ENCODE measurements at places on chromosomes 7 and 10. TPM values are rescaled to one million over a fixed set of nuclear protein-coding genes. Genes with fewer than 3 reads are reported as not detected.
A peak's percentile ranks its signal among the peaks of the same experiment; 100 is the strongest.

DNA sequence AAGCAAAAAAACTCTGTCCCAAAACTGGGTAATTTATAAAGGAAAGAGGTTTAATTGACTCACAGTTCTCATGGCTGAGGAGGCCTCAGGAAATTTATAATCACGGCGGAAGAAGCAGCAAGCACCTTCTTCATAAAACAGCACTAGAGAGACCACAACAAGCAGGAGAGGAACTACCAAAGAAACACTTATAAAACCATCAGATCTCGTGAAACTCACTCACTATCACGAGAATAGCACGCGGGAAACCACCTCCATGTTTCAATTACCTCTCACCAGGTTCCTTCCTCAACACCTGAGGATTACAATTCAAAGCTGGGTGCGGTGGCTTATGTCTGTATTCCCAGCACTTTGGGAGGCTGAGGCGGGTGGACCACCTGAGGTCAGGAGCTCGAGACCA lies 48.5 kb downstream of the PDIA4 start:
- DNase-seq: no peak

GRCh38 chr7:51080216-51080615 lies 236.4 kb downstream of the COBL start:
- DNase-seq: no peak

C7orf57 gene
- 0.23 TPM for polyA plus RNA-seq

DNA sequence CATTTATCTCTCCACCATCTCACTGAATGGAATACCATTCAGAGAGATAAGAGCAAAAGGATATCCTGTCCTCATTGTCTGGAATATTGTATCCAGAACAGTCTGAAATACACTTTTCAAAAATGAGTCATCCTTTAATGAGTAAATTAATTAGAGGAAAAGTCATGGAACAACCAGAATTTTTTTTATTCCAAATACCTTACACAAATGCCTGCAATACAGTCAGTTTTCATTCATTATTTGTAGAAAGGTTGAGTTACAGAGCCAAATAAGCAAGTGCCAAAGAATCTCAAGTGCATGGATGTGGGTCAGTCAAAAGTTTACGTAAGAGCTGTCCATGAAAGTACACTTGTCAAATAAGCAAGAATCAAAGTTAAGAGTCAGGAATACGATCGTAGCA lies 482.6 kb downstream of the IPMK start:
- no peak for DNase-seq

GRCh38 chr7:100190048-100190711 lies 12.5 kb downstream of the STAG3 start:
- DNase-seq: peak; percentile 56

- DNase-seq: no peak
These were observed 35.2 kb downstream of the EPHB4 start for GRCh38 chr7:100791881-100792666.

CPN1 gene
- polyA plus RNA-seq: 0.08 TPM
